IMR-90 (cell line): ENCODE measurements at places on chromosomes 11 and 22. TPM values are rescaled to one million over a fixed set of nuclear protein-coding genes. Genes with fewer than 3 reads are reported as not detected.

Gene ARHGAP8
- 0.18 and 0.28 TPM in 2 replicates for total RNA-seq

Gene PPFIBP2
- total RNA-seq, result 9.4 and 11.8 TPM in 2 replicates

Gene CARD16
- total RNA-seq, result 7.9 and 23.3 TPM in 2 replicates

GRCh38 chr11:20159466-20160381 lies 551 bp downstream of the DBX1 start:
- no peak overlapping the region for H3K4me3 ChIP-seq
- no peaks in the 10 kb centered on the region for H3K4me1 ChIP-seq
- no peaks in the 10 kb centered on the region for H3K36me3 ChIP-seq

GRCh38 chr22:19870153-19871022 lies 15.7 kb upstream of the GNB1L start:
- no peak for DNase-seq
- H3K27ac ChIP-seq, result no peak overlapping the region
- no peak overlapping the region for H3K4me3 ChIP-seq
- peaks cover 1% of the 10 kb centered on the region; the same call in 1 of the 2 replicates for H3K36me3 ChIP-seq
